ENCODE measurements at places on chromosomes 11 and 22. TPM values are rescaled to one million over a fixed set of nuclear protein-coding genes. Genes with fewer than 3 reads are reported as not detected.

ADSL gene
- 84.9 TPM for total RNA-seq

DCHS1 gene
- 84.2 TPM for total RNA-seq

RCOR2 gene
- total RNA-seq, result 28.1 TPM

ELMOD1 gene
- total RNA-seq, result 30.2 TPM

LINC01488 gene
- total RNA-seq, result 0.38 TPM

BBS1 gene
- total RNA-seq, result 146 TPM

ANKK1 gene
- total RNA-seq, result 0.33 TPM

FJX1 gene
- 29.5 TPM for total RNA-seq

SYT12 gene
- 0.27 TPM for total RNA-seq

CRYAB gene
- total RNA-seq, result 492 TPM

ENTHD1 gene
- total RNA-seq, result not detected

SMCO4 gene
- total RNA-seq, result 16.5 TPM

GAB4 gene
- total RNA-seq, result not detected

OR5P2 gene
- total RNA-seq, result not detected
